ENCODE measurements at places on chromosomes 7 and 10.

DNA sequence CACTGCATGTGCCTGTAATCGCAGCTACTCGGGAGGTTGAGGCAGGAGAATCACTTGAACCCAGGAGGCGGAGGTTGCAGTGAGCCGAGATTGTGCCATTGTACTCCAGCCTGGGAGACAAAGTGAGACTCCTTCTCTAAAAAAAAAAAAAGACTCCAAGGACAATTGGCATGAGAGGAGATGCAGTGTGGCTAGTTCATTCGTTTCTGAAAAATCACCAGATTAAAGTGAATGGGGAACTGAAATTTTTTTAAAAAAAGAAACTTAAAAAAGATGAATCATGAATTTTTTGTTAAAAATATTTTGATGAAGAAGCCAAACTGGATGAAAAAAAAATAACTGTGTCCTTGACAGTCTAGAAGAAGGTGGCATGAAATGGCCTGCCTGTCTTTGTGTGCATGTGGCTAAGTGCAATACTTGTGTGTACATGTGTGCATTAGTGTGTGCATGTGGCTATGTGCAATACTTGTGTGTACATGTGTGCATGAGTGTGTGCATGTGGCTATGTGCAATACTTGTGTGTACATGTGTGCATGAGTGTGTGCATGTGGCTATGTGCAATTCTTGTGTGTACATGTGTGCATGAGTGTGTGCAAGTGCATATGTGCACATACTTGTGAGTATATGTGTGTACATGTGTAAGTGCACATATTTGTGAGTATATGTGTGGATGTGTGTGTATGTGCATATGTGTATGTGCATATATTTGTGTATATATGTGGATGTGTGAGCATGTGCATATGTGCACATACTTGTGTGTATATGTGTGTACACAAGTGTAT lies 391.7 kb upstream of the KLF6 start:
- DNase-seq = no peak

DNA sequence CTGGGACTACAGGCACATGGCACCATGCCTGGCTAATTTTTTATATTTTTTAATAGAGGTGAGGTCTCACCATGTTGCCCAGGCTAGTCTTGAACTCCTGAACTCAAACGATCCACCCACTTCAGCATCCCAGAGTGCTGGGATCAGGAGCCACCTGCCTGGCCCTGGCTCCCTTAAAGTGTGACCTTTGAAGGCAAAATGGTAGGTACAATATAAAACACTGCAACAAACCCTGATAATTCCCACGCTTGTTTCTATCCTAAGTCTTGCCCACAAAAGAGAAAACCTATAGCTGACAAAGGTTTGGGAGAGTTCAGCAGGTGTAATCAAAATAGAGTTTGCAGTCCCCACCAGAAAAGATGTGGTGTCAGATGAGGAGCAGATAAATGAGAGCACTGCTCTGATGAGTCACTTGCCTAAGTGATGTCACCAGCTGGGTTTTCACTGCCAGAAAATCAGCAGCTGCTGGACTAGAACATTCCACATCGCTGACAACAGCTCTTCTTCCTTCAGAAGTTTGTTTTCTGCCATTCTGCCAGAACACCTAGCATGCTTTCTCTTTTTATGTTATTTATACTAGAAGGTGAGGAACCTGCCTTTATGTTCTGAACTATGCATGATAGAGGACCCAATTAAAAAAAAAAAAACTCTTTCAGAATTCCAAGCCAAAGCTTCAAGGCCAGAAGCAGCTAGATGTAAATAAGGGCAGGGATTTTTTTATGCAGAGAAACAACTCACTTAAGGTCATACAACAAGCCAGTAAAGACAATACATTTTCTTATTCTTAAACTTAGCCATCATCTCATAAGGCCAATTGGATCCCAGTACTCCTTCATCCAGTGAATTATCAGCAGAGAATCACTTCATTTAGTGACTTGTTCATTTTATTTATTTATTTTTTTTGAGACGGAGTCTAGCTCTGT lies 18.0 kb downstream of the PURB start:
- DNase-seq = peak; percentile 91

DNA sequence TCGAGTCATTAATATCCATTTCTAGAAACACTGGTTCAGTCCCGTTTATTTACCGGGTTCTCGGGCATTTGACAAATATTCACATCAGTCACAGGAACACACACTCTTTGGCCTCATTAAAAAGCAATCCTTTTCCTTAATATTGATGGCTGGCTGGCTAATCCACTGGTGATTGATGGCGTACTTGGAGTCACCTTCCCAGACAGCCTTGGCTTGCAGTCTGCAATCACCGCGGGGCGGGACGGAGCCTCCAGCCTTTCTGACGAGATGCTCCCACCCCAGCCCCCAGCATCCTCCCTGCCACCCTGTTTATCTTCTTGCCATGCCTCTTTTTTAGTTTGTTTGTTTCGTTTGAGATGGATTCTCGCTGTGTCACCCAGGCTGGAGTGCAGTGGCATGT lies 36.6 kb downstream of the SRRM3 start:
- DNase-seq = no peak

DNA sequence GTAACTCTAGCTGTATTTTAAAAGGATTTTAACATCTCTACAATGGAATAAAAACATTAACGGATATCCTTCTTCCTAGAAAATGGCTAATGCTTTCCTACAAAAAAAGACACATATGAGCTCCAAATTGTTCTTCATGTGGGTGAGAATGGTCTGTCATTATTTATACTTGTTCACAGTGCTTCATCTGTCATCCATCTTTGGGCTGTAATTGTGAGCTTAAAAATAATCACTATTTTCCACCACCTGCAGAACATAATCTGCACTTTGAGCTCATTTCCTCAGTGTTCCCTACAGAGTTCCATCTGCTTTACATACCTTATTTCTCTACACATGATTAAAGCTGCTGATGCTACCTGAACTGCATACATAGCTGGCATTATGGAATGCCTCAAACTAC lies 979.1 kb upstream of the C7orf33 start:
- DNase-seq = no peak

- no peak for DNase-seq
Observed at GRCh38 chr7:67696878-67697277, 700.2 kb downstream of the TYW1 start.

- no peak for DNase-seq
Observed at GRCh38 chr7:15856311-15856710, 169.8 kb upstream of the MEOX2 start.

DNA sequence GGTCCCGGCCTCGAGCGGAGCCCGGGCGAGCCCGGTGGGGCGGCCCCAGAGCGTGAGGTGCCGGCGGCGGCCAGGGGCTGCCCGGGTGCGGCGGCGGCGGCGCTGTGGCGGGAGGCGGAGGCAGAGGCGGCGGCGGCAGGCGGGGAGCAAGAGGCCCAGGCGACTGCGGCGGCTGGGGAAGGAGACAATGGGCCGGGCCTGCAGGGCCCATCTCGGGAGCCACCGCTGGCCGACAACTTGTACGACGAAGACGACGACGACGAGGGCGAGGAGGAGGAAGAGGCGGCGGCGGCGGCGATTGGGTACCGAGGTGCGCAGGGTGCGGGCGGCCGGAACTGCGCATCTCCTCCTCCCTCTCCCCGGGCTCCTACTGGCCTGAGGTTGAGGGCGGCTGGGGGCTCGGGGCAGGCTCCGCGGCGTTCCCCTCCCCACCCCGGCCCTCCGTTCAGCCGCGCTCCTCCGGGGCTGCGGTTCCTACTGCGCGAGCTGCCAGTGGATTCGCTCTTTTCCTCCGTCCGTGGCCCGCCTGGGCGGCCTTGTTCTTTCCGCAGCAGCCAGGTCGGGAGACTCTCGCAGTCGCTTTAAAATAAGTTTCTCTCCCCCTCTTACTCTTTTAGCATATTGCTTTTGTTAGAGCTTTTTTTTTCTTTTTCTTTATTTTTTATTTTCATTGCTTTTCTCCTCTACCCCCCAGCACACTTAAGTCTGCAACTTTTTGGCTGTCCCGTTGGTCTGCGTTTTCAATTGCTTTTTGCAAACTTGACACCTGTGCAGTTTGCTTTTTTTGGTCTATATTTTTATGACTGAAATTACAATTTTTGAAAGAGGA lies 600 bp downstream of the SIRT1 start:
- peak; percentile 76 for DNase-seq

- DNase-seq = no peak
Observed at GRCh38 chr10:118564652-118565051, 30.8 kb downstream of the PRLHR start.

GRCh38 chr7:158525648-158526484 lies 61.8 kb downstream of the PTPRN2 start:
- no peak for DNase-seq

DNA sequence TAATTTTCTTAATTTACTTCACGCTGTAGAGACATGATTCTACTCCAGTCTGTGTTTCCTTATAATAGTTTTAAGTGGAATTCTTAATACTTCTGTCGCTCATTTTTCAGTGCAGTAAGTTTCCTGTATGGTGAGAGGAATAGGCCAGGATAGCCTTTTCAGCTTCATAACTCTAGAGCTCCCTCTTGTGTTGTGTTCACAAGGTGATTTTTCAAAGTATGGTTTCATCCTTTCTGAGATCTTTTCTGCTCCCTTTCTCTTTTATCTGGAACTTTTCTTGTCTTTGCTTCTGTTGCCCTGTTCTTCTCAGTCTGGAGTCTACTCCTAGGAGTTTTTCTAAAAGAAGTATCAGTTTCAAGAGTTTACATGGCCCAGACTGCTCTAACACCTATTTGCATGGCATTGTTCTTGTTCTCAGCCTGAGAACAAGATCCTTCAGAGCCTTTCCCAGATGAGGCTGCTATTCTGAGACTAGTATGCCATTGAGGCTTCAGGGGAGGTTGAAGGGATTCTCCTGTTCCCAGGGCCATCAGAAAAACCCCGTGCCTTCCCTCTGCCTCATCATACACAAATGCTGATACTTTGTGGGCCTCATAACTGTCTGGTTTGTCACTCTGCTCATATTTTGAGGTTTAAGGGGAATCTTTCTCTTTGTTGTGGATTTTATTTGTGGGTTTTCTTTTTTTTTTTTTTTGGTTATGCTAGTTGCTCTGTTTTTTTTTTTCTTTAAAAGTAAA lies 21.8 kb downstream of the NET1 start:
- peak; percentile 67 for DNase-seq

DNA sequence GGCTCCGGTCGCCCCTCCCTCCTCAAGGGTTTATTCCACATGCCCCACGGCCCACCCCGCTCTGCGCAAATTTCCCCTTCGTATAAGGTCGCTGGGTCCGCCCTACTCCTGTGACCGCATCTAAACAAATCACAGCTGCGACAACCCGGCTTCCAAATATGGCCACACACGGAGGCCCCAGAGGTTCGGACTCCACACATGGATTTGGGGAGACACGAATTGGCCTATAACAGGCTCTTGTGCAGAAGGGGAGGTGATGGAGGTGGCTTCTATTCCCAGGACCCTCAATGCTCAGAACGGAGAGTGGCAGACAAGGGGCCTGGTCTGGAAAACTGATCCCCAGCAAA lies 90.1 kb downstream of the FOXL3 start:
- DNase-seq = no peak

GRCh38 chr7:31122649-31123058 lies 70.5 kb downstream of the ADCYAP1R1 start:
- peak; percentile 76 for DNase-seq

DNA sequence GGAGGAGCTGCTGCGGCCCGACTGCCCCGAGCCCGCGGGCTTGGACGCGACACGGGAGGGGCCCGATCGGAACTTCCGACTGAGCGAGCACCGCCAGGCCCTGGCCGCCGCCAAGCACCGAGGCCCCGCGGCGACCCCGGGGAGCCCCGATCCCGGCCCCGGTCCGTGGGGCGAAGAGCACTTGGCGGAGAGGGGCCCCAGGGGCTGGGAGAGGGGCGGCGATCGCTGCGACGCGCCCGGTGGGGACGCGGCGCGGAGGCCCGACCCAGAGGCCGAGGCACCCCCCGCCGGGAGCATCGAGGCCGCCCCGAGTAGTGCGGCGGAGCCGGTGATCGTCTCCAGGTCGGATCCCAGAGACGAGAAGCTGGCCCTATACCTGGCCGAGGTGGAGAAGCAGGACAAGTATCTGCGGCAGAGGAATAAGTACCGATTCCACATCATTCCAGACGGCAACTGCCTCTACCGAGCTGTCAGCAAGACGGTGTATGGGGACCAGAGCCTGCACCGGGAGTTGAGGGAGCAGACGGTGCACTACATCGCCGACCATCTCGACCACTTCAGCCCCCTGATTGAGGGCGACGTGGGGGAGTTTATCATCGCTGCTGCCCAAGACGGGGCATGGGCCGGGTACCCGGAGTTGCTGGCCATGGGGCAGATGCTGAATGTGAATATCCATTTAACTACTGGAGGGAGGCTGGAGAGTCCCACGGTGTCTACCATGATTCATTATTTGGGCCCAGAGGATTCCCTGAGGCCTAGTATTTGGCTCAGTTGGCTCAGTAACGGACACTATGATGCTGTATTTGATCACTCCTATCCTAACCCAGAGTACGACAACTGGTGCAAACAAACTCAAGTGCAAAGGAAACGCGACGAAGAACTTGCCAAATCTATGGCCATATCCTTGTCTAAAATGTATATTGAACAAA lies 1.4 kb downstream of the OTUD1 start:
- peak; percentile 2 for DNase-seq

GRCh38 chr7:131105799-131106680 lies 221.6 kb upstream of the MKLN1 start:
- peak; percentile 79 for DNase-seq

DNA sequence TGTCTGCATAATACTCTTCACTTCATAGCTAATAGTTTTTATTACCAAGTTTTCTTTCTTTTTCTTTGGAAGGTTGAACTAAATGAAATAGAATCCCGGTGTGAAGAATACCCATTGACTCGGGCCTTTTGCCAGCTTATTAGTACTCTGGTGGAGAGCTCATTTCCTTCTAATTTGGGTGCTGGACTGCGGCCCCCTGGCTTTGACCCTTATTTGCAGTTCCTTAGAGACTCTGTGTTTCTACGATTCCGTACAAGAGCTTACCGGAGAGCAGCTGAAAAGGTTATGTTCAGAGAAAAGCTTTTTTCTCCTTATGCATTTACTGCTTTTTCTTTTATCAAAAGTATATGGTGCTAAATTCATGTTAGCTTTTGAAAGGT lies 40.2 kb downstream of the NUP205 start:
- no peak for DNase-seq

GRCh38 chr7:130890176-130891020 lies 156.4 kb upstream of the KLF14 start:
- DNase-seq = no peak

DNA sequence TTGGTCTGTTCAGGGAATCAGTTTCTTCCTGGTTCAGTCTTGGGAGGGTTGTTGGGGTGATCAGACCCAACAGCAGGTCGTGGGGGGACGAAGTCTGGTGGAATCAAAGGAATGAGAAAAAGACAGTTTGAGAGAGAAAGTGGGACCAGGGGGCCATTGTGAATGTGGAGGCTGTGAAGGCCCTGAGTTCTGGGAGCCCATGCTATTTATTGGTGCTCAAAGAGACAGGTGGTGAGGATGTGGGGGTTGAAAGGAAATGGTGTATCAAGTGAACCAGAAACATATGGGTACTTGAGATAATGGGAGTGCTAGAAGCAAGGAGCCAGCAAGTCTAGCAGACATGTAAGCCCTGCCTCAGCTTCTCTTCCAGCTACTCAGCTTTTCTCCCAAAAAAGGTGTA lies 84.1 kb downstream of the CCSER2 start:
- no peak for DNase-seq

GRCh38 chr10:28381903-28382347 lies 79.1 kb upstream of the MPP7 start:
- peak; percentile 76 for DNase-seq

- DNase-seq = peak; percentile 75
Observed at GRCh38 chr10:30637881-30638467, 8.4 kb upstream of the LYZL2 start.

Data from ACHN (cell line).